Type B pancreatic cell (in vitro differentiated cells): ENCODE measurements at places on chromosomes 6 and 20. TPM values are rescaled to one million over a fixed set of nuclear protein-coding genes. Genes with fewer than 3 reads are reported as not detected.

DNA sequence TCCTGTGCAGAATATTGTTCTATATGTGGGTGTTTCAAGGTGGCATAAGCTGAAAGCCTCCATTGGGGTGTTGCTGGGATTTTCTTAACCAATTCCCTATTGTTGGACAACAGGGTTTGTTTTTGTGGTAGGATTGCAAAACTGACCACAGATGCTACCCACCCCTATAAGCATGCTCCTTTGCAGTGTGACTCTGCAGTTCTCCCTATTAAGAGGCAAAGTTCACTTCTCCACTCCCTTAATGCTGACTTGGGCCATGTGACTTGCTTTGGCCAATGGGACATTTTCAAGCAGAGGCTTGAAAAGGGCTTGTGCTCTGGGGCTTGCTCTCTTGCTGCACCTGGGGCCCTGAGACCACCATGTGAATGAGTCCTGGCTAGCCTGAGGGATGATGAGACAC, 8.5 kb upstream of the ANGPT4 start:
- H3K4me1 ChIP-seq: no peaks in the 10 kb centered on the region
- no peak overlapping the region for H3K27ac ChIP-seq
- H3K36me3 ChIP-seq: no peaks in the 10 kb centered on the region
- no peak for DNase-seq
- no peaks in the 10 kb centered on the region for H3K27me3 ChIP-seq

GRCh38 chr20:5658912-5659345, 91.3 kb upstream of the SHLD1 start:
- no peak overlapping the region for H3K4me3 ChIP-seq
- DNase-seq: no peak
- no peaks in the 10 kb centered on the region for H3K27me3 ChIP-seq
- no peaks in the 10 kb centered on the region for H3K36me3 ChIP-seq

DNA sequence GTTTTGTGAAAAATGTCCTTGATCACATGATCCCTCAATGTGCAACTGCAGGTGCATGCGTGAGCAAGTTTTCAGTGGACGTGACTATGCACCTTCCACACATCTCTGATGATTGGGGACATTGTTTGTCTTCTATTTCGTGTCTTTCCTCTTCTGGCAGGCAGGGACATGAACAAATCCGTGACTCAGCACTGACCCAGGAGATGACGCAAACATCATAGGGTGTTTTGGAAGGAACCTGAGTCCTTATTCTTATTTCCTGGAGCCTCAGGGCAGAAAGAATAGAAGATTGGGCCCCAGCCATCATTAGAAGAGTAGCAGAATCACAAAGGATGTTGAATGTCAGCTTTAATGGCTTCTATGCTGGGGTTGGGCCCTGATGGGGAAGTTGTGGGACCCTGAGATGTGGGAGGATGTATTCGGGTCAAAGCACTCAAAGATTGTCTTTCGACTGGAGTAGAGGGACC, 11.9 kb upstream of the SIRPD start:
- DNase-seq: no peak
- no peak overlapping the region for H3K4me3 ChIP-seq
- no peaks in the 10 kb centered on the region for H3K36me3 ChIP-seq

DNA sequence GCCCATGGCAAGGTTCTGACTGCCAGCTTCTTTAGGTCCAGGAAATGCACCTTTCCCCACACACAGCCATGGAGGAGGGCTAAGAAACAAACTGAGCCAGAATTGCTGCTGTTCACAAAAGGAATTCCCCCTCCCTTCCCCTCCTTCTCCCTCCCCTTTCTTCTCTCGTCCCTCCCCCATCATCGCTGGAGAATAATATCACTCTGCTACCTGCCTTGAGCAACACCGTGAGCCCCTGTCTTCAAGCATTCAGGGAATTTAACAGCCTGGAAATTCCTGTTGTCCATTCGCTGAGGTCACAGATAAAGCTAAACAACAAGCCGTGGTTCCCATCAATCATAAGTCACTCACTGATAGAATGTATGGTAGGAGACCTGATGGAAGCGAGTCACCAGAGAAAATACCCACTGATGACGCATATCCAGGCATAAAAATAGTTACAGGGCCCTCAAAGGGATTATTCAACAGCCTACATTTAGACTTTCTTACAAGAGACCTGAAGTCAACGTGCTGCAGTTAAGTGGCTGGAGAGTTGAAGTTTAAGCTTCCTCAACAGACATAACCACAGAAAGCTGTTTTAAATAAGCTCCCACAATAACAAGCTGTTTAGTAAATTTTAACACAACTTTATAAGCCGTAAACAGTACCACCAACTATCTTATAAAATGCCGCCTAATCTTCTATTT, 59.7 kb downstream of the HIVEP2 start:
- peak overlapping the region; percentile 89 for H3K27ac ChIP-seq
- no peak for DNase-seq
- peak overlapping the region; percentile 81 for H3K4me3 ChIP-seq
- no peaks in the 10 kb centered on the region for H3K27me3 ChIP-seq
- no peaks in the 10 kb centered on the region for H3K36me3 ChIP-seq

- no peak for DNase-seq
- H3K36me3 ChIP-seq: no peaks in the 10 kb centered on the region
- H3K4me1 ChIP-seq: peaks cover 21% of the 10 kb centered on the region
- no peak overlapping the region for H3K4me3 ChIP-seq
These were observed 39.2 kb upstream of the SPACA1 start for GRCh38 chr6:88008411-88008810.

DNA sequence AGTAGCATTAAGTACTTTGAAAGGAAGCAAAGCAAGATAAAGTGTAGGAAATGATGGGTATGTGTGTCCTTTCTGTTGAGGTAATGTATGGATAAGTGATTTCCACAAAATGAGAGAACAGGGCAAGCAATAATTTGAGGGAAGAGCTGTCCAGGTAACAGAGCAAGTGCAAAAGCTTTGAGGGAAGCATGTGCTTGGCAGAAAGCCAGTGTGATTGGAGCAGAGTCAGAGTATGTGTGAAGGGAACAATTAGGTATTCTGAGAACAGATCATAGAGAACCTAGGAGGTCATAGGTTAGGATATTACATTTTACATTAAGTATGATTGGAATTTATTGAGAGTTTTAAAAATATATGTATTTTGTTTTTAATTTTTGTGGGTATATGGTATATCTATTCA, 30.2 kb upstream of the MAN1A1 start:
- H3K4me1 ChIP-seq: no peaks in the 10 kb centered on the region
- no peaks in the 10 kb centered on the region for H3K27me3 ChIP-seq
- no peak for DNase-seq

- no peak for DNase-seq
- no peaks in the 10 kb centered on the region for H3K36me3 ChIP-seq
- no peaks in the 10 kb centered on the region for H3K4me1 ChIP-seq
- H3K27ac ChIP-seq: no peak overlapping the region
- no peaks in the 10 kb centered on the region for H3K27me3 ChIP-seq
These were observed 949.6 kb downstream of the TBC1D32 start for GRCh38 chr6:120384671-120385070.

- H3K4me1 ChIP-seq: no peaks in the 10 kb centered on the region
- H3K4me3 ChIP-seq: no peak overlapping the region
- H3K27ac ChIP-seq: no peak overlapping the region
- DNase-seq: no peak
These were observed 37.6 kb downstream of the TTLL9 start for GRCh38 chr20:31908016-31908415.

GRCh38 chr6:136657666-136658065, 107.4 kb upstream of the MAP7 start:
- no peaks in the 10 kb centered on the region for H3K27me3 ChIP-seq
- no peaks in the 10 kb centered on the region for H3K4me1 ChIP-seq
- peaks cover 4% of the 10 kb centered on the region for H3K36me3 ChIP-seq
- DNase-seq: no peak
- no peak overlapping the region for H3K4me3 ChIP-seq

- no peak overlapping the region for H3K27ac ChIP-seq
- H3K36me3 ChIP-seq: peaks cover 5% of the 10 kb centered on the region
- no peak overlapping the region for H3K4me3 ChIP-seq
- DNase-seq: no peak
These were observed 237.2 kb downstream of the FARS2 start for GRCh38 chr6:5498579-5498899.

- peak; percentile 73 for DNase-seq
- H3K36me3 ChIP-seq: peaks cover 3% of the 10 kb centered on the region
- peak within 1 kb of the TSS; percentile 93 for H3K4me3 ChIP-seq
- H3K27me3 ChIP-seq: peaks cover 88% of the 10 kb centered on the region
These were observed at the start of gene RBM24 for GRCh38 chr6:17281100-17281496. Gene RBM24 (plus strand): TSS chr6:17281361. CDS start chr6:17281582, 221 bp downstream.

GRCh38 chr6:127341471-127342202, 1.8 kb downstream of the ECHDC1 start:
- H3K27ac ChIP-seq: peak overlapping the region; percentile 7
- no peaks in the 10 kb centered on the region for H3K27me3 ChIP-seq
- H3K4me3 ChIP-seq: no peak overlapping the region

GRCh38 chr6:41271901-41272395, 14.5 kb downstream of the TREM1 start:
- DNase-seq: no peak
- H3K4me3 ChIP-seq: no peak overlapping the region
- H3K27ac ChIP-seq: no peak overlapping the region
- H3K27me3 ChIP-seq: peaks cover 21% of the 10 kb centered on the region

- peaks cover 15% of the 10 kb centered on the region for H3K4me1 ChIP-seq
- H3K27ac ChIP-seq: no peak overlapping the region
- DNase-seq: no peak
- H3K4me3 ChIP-seq: no peak overlapping the region
- peaks cover 30% of the 10 kb centered on the region for H3K27me3 ChIP-seq
These were observed 156.2 kb downstream of the CDC5L start for GRCh38 chr6:44543664-44544063.

DNA sequence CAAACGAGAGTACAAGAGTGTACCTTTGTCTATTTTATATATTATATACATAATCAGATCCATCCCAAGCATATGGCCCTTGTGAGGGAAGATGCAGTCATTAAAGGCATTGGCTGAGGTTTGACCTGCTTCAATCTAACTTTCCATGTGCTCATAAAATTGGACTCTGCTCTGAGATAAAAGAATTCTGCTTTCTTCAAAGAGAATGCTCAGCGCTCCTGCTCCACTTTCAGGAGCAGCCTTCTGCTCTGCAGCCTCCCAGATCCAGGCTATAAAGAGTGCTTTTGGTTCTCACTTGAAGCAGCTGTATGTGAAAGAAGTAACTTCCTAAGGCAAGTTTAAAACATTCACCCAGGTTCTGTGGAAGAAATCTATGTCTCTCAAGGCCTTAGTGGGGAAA, 45.3 kb downstream of the CD83 start:
- peaks cover 5% of the 10 kb centered on the region for H3K36me3 ChIP-seq
- DNase-seq: no peak
- no peak overlapping the region for H3K27ac ChIP-seq
- no peak overlapping the region for H3K4me3 ChIP-seq
- peaks cover 52% of the 10 kb centered on the region for H3K27me3 ChIP-seq

DNA sequence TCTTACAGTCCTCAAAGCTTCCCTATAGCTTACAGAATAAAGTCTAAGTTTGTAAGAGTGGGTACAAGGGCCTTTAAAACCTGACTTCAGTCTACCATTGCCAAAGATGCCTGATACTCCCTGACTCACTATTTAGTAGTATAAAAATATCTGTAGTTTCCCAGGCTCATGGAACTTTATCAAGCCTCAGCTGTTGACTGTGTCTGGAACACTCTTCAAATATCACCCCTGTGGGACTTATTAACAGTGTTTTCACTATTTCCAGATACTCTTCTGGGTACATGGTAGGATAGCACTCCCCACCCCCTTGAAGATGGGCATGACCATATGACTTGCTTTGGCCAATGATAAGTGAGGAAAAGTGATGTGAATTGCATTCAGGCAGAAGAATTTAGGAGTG, 105.3 kb upstream of the TENT5A start:
- H3K4me1 ChIP-seq: peaks cover under 1% of the 10 kb centered on the region
- no peak for DNase-seq
- H3K27me3 ChIP-seq: no peaks in the 10 kb centered on the region
- no peak overlapping the region for H3K4me3 ChIP-seq

DNA sequence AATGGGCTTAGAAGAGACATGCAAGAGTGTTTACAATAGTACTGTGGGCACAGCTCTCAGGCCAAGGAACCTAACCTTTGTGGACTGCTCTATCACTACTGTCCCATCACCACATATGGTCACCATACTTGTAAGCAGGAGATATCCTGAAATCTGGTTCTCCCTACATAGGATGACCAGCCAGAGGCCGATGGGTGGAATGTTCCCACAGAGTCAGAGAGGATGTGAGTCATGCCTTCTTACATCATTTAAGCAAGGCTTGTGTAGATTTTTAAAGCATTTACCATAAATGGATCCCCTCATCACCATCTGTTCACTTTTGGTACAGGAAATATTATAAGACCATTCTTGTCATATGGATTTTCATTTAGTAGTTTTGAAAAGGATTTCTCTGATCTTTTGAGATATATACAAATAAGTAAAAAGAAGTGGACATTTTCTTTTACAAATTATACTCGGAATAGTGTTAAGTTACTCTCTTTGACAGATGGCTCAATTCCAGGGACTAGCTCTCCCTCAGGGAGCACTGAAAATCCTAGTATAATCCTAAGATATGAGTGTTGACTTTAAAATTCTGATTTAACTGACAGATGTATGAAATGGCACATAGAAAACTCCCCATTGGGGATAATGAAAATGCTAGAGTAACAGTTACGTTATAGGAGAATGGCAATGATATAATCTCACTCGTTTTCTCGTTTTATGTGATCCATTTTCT, 6.6 kb downstream of the HTR1B start:
- no peak for DNase-seq
- H3K27me3 ChIP-seq: peaks cover 34% of the 10 kb centered on the region
- no peaks in the 10 kb centered on the region for H3K36me3 ChIP-seq
- H3K4me3 ChIP-seq: no peak overlapping the region
- peaks cover 13% of the 10 kb centered on the region for H3K4me1 ChIP-seq

DNA sequence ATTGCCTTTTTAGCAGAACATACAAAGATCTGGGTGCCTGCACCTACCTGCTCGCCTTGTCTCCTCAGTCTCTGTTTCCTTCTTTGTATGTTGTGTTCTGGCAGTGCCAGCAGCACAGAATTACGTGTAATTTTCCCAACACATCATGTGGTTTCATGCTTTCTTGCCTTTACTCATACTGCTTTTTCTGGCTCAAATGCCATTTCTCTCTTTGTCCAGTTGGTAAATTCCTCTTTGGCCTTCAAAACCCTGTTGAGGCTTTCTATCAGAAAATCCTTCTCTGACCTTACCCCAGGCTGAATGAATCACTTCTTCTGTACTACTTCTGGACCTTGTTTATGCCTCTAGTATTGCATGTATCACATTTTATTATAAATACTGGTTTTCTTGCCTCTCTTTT, 31.8 kb downstream of the L3MBTL3 start:
- no peaks in the 10 kb centered on the region for H3K27me3 ChIP-seq
- no peak for DNase-seq
- no peak overlapping the region for H3K27ac ChIP-seq
- H3K4me1 ChIP-seq: no peaks in the 10 kb centered on the region

- peak overlapping the region; percentile 81 for H3K4me3 ChIP-seq
- peaks cover 4% of the 10 kb centered on the region for H3K36me3 ChIP-seq
- peaks cover 66% of the 10 kb centered on the region for H3K27me3 ChIP-seq
- no peaks in the 10 kb centered on the region for H3K4me1 ChIP-seq
- no peak overlapping the region for H3K27ac ChIP-seq
These were observed 541 bp upstream of the IL20RA start for GRCh38 chr6:137045222-137045789.

The OTOR gene
- not detected in 2 replicates for total RNA-seq

The OPN5 gene
- 4.6 TPM in 1 of 2 replicates, not detected in the other for total RNA-seq

The SCUBE3 gene
- 14.7 and 14.9 TPM in 2 replicates for total RNA-seq

The FIG4 gene
- total RNA-seq: 13.6 and 15.4 TPM in 2 replicates

The RALY gene
- 200 and 215 TPM in 2 replicates for total RNA-seq

The MPIG6B gene
- 0.41 and 0.81 TPM in 2 replicates for total RNA-seq

The LY6G6F gene
- not detected in 2 replicates for total RNA-seq

The SMLR1 gene
- 0.53 and 1.3 TPM in 2 replicates for total RNA-seq

The NPEPL1 gene
- total RNA-seq: 21.1 and 25.0 TPM in 2 replicates

The LAMP5 gene
- total RNA-seq: 3.3 and 7.6 TPM in 2 replicates

The SLPI gene
- total RNA-seq: 35.7 and 73.6 TPM in 2 replicates

The SYNJ2 gene
- 17.0 and 31.2 TPM in 2 replicates for total RNA-seq
